ENCODE measurements at places on chromosomes 2 and 18.

GRCh38 chr2:98240786-98241398, 105.4 kb upstream of the CNGA3 start:
- no peak for DNase-seq

DNA sequence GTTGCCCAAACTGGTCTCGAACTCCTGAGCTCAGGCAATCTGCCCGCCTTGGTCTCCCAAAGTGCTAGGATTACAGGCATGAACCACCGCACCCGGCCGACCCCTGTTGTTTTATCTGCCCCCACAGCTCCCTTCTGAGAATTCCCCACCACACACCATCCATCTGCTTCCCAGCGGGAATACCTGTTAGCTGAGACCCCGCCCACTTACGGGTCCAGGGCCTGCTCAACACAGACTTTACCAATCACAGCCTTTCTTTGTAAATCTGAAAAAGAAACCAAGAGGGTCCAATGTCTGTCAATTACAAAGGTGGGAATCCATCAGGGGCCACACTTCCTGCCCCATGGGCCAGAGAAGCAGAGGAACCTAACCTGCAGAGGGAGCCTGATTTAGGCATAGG, 14.2 kb upstream of the CABLES1 start:
- DNase-seq: no peak

DNA sequence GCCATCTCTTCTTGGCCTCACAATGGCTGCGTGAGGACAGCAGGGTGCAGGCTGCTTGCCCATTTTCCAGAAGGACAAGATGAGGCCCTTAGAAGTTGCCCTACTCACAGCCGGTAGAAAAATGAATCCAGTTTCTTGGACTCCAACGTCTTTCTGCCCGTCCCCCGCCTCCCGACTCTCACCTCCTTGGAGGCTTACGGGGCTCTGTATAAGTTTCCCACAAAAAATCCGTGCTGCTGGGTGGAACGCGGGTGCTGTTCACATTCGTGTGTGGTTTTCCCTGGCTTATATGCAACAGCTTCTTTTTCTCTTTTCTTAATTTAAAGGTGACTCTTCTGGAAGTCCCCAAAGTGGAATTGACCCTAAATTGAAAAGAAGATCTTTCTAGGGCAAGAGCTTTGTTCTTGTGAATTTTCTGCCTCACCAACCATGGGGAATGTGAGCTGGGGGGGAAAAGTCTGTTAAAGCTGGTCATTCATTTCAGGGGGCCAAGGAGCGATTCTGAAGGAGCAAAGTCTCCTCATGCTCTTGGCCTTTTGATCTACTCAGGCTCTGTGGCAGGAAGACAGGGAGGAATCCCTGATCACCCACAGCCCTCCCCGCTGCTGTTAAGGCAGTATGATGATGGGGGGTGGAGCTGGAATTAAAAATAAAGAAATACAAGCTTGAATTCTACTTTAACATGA, 51.3 kb downstream of the DDX1 start:
- DNase-seq: no peak

- DNase-seq: no peak
Observed at GRCh38 chr18:59961070-59961469, 61.3 kb downstream of the PMAIP1 start.

GRCh38 chr2:924701-925100, 25.9 kb upstream of the SNTG2 start:
- no peak for DNase-seq

GRCh38 chr2:210503001-210503623, 26.6 kb upstream of the LANCL1 start:
- DNase-seq: no peak

DNA sequence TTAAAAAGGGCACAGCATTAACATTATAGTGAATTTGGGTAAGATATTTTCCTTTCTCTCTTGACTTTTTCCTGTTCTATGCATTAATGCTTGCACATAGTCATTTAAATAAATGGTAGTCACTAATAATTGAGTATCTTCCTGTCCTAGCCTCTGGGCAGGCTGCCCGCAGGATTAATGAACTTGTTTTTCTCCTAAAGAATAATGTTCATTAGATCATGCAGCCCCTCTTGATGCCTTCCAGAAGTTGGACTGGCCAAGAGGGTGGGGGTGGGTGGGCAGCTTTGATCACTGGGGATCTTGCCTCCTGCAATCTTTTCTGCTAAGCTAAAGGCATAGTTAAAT, 514.5 kb upstream of the CDH2 start:
- no peak for DNase-seq

DNA sequence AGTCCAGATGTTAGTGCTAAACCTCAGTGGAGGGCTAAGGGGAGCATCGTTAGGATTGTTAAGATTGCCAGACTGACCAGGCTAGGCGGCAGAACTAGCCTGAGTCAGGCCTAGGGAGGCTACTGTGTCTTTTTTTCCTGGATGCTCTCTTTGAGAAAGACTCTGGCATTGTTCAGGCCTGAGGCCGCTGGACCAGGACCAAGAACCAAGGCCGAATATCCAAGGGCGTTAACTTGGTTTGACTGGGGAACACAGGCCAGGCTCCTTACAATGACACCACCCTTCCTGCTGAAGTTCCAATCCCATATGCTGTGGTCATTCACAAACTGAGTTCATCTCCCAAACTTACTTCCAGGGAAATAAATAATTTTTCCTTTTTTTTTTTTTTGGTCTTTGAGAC, 10.6 kb downstream of the HTRA2 start:
- DNase-seq: no peak

DNA sequence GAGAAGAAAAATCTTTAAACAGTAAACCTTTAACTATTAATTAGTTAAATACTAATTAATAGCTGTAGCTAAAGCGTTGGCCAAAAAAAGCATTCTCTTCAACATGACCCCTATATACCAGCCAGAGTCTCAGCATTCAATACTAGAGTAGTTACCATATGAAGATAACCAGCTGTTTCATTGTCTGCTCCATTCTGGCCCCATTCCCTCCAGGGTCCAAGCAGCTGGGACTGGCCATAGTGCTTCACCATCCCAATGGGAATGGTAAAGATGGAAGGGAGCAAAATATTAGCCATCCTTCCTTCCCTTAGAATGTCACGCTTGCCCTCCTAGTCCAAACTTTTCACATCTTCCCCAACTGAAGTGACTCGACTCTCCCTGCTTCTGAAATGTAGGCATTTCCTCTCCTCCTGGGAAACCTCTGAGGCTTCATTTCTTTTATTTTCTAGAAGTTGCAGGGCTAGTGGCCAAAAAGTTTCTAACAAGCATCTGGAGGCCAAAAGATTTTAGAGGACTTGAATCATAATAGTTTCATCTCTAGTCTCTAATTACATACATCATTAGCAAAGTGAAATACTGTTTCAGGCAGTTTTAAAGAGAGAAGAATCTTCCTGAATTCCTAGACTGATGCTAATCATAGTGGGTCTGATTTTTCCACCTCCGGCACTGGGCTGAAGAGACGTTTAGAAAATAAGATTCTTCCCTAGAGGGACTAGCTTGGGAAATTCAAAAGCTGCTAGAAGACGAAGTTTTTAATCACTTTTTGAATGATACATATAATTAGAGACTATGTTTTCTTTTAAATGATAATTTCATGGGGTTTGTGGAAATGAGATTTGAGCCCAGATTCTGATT, 52.7 kb downstream of the CCDC68 start:
- DNase-seq: no peak

GRCh38 chr2:70903171-70903570, 32.5 kb upstream of the ATP6V1B1 start:
- no peak for DNase-seq

DNA sequence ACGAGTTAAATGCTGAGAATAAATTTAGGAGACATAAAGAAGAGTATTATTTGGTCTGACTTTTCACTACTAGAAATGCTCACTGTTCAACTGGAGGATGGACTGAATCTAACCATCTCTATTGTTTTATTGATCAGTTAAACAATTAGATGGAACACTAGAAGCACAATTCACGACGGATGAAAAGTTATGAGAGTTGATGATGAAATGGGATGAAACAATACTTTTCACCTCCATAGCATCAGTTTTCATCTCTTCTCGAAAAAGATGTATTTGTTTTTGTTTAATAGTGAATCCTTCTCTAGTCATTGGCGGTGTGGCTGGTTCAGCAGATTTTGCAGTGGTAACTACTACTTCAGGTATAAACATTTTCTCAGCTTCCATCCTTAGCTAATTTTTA, 19.3 kb downstream of the TTN start:
- no peak for DNase-seq

- no peak for DNase-seq
Observed at GRCh38 chr2:46803911-46804670, 111.5 kb downstream of the MCFD2 start.

GRCh38 chr18:67363694-67364093, 152.8 kb downstream of the DSEL start:
- DNase-seq: no peak

DNA sequence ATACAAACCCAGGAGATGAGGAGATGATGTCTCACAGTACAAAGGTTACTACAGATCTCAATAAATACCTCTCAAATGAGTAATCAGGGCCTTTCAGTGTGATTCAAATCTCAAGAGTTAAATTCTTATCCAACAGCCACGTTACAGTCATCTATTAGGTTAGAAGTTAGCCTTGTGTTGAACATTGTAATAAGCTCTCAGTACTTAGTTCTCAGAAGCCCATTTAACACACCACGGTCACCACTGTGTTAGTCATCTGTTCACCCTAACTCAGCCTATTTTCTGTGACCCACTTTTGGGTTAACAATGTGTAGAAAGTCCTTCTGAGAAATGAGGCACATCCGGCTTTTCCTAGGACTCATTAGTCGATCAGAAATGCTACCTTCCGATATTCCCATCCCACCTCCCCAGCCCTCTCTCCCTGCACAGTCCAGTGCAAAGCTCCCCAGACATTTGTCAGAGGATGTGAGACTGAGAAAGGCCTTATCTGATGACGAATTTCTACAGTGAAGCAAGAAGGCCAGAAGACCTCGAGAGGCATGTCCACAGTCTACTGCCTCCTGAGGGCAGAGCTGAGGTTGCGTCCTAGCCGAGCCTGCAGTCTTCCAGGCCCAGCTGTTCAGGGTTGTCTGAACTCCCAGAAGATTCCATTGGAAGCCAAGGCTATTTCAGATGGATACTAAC, 92.6 kb downstream of the ACTR2 start:
- no peak for DNase-seq

- DNase-seq: no peak
Observed at GRCh38 chr2:190980630-190981209, 33.3 kb downstream of the STAT1 start.
